ENCODE measurements at places on chromosomes 2 and 18.

- DNase-seq = no peak
Observed at GRCh38 chr2:49189512-49190225, 35.4 kb upstream of the FSHR start.

GRCh38 chr2:60364491-60364890, 189.0 kb downstream of the BCL11A start:
- no peak for DNase-seq

GRCh38 chr2:171147081-171147480, 13.6 kb downstream of the TLK1 start:
- DNase-seq = no peak

DNA sequence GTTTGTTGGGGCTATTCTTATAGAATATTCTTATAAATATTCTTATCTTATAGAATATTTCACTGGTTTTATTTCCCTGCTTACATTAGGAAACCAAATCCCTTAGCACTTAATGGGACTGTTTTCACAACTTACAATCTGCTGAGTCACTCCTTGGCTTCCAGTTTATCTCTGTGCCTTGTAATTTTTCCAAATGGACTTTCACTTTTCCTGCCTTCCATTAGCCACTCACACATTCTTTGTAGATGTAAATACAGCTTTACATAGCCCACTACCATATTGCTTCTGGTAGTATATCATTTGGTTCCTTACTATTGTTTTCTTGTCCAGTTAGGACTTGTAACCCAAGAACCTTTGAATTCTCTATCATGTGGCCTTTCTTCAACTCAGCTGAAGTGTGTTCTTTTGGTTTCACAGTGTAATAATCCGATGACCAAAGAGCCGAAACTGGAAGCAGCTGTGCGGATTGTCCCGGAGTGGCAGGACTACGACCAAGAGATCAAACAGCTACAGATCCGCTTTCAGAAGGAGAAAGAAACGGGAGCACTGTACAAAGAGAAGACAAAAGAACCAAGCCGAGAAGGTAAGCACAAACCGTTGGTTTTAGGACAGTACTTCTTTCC, 96.1 kb downstream of the UGGT1 start:
- DNase-seq = no peak

DNA sequence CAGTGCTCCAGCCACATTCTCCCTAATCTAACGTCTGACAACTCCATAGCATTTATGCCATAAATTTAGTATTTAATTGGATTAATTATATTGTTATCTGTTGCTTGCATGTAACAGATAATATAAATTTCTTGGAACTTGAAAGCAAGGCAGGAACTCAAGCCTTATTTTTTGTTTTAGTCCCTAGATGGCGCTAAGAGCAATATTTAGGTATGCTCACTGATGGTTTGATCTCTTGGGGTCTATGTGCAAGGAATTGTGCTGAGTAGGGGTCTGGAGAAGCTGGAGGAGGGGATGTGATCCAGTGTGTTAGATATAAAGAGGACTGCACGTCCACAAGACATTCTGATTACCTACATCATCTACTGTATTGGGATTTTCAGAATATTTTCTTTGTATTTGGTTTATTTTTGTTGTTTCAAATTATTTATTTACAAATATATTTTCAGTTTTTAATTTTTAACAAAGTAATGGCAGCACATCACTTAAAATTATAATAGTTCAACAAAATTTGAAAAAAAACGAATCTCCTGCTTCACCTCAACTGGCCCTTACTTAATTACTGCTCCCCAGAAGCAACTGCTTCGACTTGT, 32.8 kb downstream of the KATNAL2 start:
- DNase-seq = no peak

DNA sequence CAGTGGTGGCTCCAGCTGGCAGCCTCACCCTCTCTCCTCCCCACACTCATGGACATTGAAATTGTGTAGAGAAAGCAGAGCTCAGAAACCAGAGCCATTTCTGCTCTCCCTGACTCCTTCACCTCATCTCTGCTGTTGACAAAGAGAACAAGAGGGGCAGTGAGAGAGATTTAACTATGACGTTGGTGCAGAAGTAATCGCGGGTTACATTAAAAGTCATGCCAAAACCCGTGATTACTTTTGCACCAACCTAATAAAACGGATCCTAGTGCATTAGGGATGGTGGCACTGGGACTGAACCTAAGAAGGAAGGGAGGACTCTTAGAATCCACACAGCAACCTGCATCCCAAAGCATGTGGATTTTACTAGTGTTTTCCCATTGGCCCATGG, 113.3 kb upstream of the CDC42EP3 start:
- DNase-seq = no peak

- DNase-seq = no peak
Observed at GRCh38 chr2:227430639-227431038, 41.3 kb upstream of the AGFG1 start.

DNA sequence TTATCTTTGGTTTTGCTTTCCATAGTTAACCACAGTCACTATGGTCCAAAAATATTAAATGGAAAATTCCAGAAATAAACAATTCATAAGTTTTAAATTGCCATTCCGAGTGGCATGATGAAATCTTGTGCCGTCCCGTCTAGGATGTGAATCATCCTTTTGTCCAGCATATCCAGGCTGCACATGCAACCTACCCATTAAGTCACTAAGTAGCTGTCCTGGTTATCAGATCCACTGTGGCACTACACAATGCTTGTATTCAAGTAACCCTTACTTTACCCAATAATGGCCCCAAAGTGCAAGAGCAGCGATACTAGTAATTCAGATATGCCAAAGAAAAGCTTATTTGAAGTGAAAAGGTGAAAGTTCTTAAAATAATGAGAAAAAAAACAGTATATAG, 10.7 kb downstream of the USP34 start:
- DNase-seq = no peak

- no peak for DNase-seq
Observed at GRCh38 chr2:121831841-121832240, 76.4 kb downstream of the TSN start.

DNA sequence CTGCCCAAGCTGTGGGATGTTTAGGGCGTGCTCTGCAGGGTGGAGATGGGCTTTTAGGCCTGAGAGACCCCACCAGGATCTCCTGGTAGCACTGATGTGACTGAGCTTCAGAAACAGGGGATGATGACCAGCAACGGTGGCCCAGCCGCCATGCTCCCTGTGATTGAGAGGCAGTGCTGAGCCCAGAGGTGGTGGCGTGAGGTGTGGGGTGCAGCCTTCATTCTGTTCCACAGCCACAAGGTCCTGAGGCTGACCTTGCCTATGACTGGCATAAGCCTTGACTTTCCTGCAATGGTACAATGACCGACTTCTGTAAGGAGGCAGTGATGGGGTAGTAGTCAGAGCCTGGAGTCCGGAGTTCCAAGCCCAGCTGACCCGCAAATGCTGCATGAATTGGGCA, 263.3 kb downstream of the TSN start:
- DNase-seq = no peak

DNA sequence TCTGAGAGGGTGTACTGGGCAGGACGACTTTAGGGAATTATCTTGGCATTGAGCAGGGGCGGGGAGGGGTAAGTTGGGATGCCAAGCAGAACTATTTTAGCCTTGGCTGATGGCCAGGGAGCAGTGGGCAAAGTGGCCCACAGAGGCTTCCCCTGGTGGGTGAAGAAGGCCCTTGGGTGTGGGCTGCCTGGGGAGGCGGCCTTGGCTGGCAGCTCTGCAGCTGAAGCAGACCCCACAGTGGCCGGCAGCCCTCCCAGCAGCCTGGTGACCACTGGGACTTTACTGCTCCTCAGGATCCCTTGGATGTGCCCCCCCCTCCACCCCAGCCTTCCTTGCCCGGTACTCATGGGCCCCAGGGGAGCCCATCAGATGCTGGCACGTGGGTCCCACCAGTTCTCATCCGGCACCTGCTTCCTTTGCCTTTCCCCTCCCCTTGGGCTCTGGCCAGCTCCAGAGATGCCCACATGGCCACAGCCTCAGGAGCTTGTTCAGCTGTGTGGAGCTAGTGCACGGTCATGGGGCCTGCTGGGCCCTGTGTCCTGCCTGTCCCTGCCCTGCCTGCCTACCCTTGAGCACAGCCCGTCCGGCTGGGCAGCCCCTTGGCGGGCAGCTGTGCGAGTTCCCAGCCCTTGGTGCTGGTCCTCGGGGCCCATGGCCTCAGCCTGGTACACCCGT, 122.1 kb upstream of the HS6ST1 start:
- DNase-seq = peak; percentile 3

GRCh38 chr18:55419132-55419946, 168.7 kb downstream of the TCF4 start:
- no peak for DNase-seq

DNA sequence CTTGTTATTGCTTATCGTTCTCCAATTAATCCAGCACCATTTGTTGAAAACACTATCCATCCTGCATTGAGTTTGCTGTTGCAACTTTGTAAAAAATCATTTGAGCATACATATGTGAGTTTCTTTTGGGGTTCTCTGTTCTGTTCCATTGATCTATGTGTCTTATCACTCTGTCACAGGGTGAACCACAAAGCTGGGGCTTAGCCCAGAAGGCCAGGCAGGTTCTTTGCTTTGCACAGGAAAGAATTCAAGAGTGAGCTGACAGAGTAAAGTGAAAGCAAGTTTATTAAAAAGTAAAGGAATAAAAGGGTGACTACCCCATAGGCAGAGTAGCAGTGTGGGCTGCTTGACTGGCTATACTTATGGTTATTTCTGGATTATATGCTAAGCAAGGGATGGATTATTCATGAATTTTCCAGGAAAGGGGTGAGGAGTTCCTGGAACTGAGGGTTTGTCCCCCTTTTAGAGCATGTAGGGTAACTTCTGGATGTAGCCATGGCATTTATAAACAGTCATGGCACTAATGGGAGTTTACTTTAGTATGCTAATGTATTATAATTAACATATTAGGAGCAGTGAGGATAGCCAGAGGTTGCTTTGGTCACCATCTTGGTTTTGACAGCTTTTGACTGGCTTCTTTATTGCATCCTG, 46.8 kb downstream of the RNF138 start:
- DNase-seq = no peak

GRCh38 chr2:41033127-41033526, 581.2 kb upstream of the SLC8A1 start:
- no peak for DNase-seq

DNA sequence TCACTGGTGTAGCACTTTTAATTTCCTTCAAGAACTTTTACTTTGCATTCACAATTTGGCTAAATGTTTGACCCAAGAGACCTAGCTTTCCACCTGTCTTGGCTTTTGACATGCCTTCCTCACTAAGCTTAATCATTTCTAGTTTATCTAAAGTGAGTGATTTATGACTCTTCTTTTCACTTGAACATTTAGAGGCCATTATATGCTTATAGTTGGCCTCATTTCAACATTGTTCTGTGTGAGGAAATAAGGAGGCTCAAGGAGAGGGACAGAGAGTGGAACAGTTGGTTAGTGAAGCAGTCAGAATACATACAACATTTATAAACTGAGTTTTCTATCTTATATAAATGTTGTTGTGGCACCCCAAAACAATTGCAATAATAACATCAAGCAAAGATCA, 489.3 kb upstream of the CDH2 start:
- no peak for DNase-seq

- DNase-seq = no peak
Observed at GRCh38 chr2:39405364-39405763, 31.7 kb downstream of the MAP4K3 start.

GRCh38 chr2:140905083-140905781, 1225.6 kb downstream of the LRP1B start:
- DNase-seq = no peak

DNA sequence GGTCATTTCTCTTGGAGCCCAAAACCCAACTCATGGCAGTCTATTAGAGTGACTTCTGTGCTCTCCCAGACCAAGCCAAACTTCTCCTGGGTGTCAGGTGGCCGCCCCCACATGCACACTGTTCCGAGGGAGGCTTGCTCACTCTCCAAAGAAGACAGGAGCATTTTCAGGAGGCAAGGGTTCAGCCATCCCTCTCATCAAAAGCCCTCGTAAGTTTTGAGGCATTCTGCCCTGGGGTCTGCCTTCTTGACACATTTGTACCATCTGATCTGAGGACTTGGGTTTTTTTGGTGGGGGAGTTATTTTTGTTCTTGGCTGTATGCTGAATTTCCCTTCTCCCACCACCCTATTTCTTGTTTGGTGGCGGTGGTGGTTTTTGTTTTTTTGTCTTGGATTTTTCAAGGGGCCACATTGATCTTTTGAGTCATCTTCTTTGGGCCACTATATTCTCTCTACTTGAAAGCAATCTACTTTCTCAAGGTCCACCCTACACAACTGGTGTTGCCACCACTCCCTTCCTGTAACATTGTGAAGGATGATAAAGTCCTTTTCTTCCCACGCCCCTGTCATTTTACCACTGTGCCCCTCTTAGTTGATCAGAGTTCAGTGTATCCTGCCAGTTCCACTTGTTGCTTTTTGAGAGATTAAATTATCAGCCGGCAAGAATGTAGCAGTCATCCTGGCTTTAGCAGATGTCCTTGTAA, 255.8 kb downstream of the CYP26B1 start:
- no peak for DNase-seq

- DNase-seq = no peak
Observed at GRCh38 chr2:42903821-42904575, 111.6 kb upstream of the HAAO start.

- DNase-seq = no peak
Observed at GRCh38 chr2:129759472-129760010, 219.9 kb upstream of the RAB6C start.

- DNase-seq = peak; percentile 37
Observed at GRCh38 chr2:213065583-213066442, 85.6 kb downstream of the IKZF2 start.

DNA sequence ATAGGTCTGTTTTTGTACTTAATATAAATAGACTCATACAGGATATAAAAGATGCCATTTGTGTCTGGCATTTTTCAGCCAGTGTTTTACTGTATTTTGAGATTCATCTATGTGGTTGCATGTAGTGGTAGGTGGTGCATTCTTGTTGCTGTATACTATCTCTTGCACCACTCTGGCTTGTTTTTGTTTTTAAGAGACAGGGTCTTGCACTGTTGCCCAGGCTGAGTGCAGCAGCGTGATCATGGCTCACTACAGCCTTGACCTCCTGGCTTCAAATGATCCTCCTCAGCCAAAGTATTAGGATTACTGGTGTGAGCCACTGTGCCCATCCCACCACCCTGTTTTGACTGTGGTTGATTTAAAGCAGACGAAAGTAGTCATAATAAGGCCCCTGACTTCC, 12.6 kb downstream of the HK2 start:
- DNase-seq = no peak

DNA sequence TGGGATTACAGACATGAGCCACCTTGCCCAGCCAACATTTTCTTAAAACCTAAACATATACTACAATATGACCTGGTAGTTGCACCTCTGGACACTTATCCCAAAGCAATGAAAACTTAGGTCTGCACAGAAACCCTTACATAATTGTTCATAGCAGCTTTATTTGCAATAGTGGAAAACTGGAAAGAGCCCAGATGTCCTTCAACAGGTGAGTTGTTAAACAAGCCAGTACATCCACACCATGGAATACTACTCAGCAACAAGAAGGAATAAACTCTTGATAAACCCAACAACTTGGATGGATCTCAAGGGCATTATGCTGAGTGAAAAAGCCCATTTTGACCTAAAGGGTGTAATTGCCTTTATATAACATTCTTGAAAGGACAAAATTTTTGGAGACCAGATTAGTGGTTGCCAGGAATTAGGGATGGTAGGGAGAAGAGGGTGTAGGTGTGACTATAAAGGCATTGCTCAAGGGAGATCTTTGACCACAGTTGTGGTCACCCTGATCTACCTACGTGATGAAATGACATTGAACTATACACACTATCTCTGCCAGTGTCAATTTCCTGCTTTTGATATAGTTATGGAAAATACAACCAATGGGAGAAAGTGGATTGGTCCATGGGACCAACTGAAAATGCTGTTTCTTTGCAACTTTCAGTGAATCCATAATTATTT, 11.9 kb upstream of the AMMECR1L start:
- DNase-seq = no peak

- no peak for DNase-seq
Observed at GRCh38 chr2:159879051-159879604, 81.1 kb upstream of the CD302 start.

Data from DND-41 (cell line).